ENCODE measurements at places on chromosomes 12 and 14.

- peak; percentile 18 for DNase-seq
These were observed 34.7 kb downstream of the CYP46A1 start for GRCh38 chr14:99718811-99719192.

- no peak for DNase-seq
These were observed 9.7 kb upstream of the PCK2 start for GRCh38 chr14:24084440-24084839.

DNA sequence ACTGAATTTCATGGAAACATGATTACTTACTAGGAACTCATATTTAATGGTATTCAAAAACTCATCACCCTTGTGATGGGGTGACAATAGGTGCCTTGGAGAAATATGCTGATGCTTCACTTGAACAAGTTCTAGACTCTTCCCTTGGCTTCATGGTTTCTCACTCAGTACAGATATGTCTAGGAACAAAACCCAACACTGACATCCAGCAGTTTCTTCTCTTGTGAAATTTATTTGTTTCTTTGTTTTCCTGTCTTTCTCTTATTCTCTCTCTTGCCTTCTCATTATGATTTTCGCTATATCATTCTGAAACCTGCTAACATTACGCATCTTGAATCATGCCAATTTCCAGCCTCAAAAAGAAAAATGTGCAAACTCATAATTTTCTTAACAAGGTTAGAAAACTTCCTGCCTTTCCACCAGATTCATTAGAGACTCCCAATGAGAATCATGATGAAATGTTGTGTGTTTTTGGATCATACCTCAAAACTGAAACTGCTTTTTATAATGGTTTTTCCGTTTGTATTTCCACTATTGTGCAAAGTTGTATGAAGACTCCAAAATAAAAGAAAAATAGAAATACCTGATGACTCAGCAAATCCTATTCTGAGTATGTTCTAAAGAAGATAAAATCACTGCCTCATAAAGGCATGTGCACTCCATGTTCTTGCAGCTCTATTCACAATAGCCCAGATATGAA lies 1021.5 kb downstream of the TMEM121 start:
- no peak for DNase-seq

- no peak for DNase-seq
These were observed 969.6 kb upstream of the TMEM132C start for GRCh38 chr12:127297327-127297726.

DNA sequence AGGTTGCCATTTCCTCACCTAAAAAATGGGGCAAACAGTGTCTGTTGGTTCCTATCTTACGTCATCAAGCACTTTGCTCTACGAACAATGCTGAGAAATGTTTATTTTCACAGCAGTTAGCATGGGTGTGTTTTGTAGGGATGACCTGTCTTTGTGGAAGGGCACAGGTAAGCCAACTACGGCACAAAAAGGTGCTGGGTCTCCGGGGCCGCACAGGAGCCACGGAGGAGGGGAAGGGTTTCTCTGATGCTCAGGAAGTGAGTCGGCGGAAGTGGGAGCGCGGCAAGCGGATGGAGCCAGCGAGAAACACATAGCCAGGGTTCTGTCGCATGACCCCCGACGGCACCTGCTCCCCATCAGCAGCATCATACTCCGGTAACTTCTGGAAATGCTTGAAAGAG lies 65.6 kb upstream of the TCL1B start:
- no peak for DNase-seq

DNA sequence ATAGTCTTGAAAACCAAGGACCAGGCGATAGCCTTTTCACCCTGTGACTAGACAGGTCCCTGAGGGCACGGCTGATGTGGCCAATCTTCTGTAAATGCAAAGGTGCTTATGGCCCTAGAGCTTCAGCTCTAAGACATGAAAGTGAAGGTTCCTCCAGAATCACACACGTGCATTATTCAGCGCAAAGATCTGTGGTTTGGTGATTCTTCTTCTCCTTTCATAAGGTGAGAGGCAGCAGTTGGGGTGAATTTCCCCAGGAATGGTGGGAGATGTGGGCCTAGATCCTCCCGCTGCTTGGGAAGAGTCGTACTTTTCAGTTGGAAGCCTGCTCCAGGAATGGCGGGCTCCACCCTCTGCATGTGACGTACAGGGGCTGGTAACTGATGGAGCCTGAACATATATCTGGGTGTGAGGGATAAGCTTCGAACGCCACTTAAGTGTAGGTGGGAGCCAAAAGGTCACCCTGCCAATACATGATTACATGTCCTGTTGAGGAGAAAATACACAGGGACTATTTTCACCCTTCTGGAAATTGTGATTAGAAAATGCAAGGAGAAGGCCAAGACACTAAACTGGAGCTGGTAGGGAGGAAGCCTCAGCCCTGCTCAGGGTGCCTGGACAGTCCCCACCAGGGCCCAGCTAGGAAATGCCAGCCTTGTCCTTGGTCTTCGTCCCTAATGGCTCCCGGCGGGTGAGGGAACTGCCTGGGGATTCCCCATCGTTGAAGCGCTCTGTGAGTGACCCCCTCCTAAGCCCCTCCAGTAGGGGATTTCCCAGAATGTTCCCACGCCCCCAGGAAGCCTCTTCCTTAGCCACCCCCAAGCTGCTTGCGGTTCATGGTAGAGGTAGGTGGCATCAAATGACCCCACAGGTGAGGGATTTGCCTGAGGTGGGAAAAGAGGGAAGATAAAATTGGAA lies 17.6 kb downstream of the BATF start:
- no peak for DNase-seq

- DNase-seq: no peak
These were observed 71.0 kb downstream of the PHETA1 start for GRCh38 chr12:111297703-111298426.

GRCh38 chr12:81043979-81044740 lies 33.7 kb upstream of the ACSS3 start:
- no peak for DNase-seq

DNA sequence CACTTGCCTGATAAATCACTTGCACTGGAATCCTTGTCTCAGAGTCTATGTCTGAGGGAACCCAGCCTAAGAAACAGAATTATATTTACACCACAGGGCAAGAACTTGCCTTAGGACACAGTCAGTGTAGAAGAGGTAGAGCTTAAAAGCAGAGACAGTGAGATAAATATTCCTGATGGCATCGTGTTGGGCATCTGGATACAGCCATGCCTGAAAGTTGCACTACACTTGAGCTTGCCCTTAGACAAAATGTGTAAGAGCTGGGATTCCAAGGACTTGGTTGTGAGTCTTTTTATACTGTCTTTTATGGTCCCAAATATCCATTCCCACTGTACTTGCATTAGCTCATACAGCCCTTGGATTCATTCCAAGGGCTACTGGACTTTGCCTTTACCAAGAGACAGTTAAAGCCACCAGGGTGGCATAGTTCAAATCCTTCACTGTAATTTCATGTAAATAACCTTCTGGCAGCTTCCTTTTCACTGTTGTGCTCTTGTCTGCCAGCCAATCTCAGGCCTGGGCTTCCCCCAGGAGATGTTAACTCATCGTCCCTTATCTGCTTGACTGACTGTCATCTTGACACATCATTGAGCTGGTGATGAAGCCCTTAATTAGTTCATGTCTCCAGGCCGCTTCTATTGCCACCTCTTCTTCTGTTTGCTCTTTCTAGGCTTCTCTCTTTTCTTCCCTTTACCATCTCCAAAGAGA lies 577.9 kb upstream of the TBX3 start:
- no peak for DNase-seq

DNA sequence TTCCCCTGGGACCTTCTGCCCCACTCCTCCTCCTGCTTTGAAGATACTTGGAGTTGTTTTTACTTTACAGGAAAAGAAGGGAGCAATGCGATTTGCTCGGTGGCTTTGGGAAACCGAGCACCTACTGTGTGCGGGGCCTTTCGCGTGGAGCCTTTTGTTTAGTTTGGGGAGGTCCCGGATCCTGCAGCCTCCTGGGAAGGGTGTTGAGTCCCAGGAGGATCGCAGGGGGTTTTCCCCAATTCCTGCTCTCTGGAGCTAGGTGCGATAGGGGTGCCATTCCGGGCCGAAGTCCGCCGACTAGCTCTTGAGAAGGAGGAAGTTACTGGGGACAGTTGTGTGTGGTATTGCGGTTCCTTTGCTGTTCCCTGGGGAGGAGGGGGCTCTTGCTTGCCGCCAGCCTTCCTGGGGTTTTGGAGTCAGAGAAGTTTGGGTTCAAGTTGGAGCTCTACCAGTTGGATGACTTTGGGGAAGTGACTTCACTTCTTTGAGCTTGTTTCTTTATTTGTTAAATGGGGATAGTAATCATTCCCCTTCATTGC lies 1.1 kb downstream of the BRI3BP start:
- DNase-seq: no peak

- DNase-seq: no peak
These were observed 541.9 kb upstream of the SEL1L start for GRCh38 chr14:82075566-82075965.

- DNase-seq: no peak
These were observed 63.2 kb upstream of the TMX1 start for GRCh38 chr14:51176839-51177238.

DNA sequence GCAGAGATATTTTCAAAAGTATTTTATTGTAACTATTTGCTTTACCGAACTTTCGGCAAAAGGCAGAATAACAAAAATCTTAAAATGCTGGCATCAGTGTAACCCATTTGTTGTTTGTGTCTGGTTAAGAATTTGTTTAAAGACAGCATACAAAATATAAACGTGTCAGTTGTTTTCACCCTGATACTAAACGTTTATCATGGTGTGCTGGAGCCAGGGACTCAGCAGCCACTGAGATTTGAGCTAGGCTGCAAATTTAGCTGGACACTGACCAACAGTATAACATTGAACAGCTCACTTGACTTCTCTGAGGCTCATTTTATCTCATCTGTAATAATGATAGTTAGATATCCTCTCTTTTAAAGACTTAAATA lies 183.7 kb downstream of the TMTC3 start:
- DNase-seq: no peak

DNA sequence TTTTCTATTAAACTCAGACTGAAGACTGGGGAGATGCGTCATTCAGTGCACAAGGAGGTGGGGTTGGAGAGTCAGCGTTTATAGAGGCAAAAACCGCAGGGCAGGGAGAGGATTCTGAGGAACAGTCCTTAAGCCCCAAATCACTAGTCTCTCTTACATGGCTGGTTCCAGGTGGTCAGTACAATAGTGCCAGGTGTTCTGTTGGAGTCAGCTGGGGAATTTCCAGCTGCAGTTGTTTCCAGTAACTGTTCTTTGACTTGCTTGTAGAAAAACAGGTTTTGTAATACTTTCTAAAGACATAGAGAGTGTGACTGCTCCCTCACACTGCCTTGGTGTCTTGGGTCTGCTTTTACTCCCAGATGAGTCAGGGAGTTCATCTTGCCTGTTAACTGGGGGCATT lies 192.2 kb downstream of the TMTC3 start:
- DNase-seq: no peak

DNA sequence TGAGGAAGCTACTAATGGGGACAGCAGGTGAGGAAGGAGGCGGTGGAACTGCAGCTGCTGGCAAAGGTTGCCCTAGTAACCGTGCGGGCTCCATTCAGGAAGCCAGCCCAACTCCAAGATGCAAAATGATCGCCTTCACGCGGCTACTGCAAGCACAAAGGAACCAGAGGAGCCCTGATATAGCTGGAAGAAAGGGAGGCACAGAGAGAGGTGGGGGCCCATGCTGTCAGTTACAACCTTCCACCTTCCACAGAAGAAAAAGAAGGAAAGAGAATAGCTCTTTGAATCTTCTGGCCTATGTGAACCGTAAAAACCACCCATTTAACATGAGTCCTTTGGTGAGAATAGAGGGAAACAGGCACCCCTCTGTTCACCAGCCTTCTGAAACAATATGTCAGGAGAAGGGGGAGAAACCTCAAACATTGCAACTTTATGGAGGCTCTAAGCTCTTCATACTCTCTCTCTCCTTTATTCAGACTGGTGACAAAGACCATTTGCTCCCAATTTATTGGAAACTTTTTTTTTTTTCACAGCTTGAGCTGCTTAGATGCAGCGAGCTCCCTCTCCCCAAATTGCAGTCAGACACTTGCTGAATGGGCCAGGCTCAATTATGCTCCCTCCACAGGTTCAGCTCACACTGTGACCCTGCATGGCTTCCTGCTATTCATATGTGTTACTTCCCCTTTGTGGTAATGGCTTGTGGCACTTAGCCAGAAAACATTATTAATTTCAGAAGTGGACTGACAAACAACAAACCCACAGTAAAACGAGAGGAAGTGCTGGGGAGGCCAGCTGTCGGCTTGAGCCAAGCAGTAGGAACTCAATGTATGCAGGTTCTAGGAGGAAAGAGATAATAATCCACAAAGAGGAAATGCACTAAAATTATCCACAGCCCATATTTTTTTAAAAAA lies 6.2 kb downstream of the DUSP6 start:
- no peak for DNase-seq

DNA sequence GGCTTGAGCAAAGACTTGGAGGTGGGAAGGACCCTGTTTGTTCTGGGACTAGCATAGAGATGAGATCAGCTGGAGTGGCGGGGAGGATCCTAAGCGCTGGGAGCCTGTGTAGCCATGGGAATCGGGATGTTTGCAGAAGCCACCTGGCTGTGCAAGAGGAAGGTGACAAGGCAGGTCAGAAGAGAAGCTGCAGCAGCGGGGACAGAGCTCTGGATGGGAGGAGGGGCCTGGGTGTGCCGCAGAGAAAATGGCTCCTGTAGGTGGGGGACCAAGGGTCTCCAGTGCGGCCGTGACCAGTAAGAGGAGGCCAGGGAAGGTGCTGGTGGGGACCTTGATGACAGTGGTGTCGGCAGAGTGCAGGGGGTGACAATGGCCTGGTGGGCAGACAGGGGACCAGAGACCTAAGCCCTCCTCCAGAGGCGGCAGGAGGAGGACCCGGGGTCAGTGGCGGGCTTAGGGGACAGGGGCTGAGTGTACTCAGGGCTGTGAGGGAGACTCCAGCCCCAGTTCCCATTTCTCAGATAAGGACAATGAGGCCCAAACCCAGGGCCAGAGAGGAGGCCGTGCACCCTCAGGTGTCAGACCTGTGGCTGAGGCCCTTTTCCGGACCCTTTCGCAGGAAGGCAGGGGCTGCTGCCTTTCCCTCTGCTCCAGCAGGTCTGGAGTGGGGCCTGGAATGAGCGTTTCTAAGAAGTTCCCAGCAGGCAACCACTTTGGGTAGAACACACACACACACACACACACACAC lies 206.6 kb upstream of the RTL1 start:
- no peak for DNase-seq

DNA sequence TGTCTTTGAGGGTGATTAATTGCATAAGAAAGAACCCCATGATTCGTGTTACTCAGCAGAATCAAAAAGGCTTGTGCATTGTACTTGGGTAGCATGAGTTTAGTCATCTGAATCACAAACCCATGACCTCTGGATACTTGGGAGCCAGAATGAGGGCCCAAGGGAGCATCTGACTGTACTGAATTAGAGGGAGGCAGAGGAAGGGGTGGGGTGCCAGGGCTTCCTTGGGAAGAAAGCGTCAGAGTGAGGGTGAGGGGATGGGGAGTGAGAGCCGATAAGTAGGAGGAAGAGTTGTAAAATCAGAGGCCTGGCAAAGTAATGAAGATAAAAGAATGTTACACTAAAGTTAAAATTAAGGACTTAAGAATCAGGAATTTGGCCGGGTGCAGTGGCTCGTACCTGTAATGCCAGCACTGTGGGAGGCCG lies 29.8 kb downstream of the GPRC5D start:
- no peak for DNase-seq

- no peak for DNase-seq
These were observed 67.9 kb upstream of the LIN7A start for GRCh38 chr12:81005606-81006005.

Data from stimulated activated effector memory CD8-positive, alpha-beta T cell treated with anti-CD3 and anti-CD28 coated beads, Interleukin-12 subunit alpha, Interleukin-12 subunit beta, amount 100 ng/mL, for 72 hours (primary cell).